HS-27A (cell line): ENCODE measurements at places on chromosomes 12 and 14.

DNA sequence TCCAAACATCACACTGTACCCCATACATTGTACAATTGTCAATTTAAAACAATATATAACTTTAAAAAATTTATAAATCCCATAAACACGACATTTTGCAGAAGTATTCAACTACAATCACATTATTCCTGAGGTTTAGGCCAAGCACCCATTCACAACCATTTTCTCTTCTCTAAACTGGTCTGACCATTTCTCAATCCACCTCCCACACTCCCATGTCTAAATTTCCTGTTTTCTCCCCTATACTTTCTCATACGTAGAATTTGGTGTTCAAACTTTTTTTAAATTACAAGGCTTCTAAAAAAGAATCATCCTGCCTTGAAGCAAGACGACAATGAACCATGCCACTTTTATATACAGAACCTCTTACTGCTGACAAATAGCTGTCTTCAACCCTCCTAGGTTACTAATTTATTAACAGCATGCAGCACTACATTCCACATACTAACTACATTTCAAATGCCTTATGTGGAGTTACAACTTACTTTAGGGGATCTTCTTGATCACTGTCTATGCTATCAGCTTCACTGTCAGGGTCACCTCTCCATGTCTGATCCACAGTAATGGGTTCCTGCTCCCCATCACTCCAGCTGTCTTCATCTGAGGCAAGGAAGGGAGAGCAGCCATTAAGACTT, 3.4 kb downstream of the KANSL2 start:
- DNase-seq = no peak

GRCh38 chr12:121366063-121366459, 13.8 kb upstream of the ANAPC5 start:
- no peak for DNase-seq

DNA sequence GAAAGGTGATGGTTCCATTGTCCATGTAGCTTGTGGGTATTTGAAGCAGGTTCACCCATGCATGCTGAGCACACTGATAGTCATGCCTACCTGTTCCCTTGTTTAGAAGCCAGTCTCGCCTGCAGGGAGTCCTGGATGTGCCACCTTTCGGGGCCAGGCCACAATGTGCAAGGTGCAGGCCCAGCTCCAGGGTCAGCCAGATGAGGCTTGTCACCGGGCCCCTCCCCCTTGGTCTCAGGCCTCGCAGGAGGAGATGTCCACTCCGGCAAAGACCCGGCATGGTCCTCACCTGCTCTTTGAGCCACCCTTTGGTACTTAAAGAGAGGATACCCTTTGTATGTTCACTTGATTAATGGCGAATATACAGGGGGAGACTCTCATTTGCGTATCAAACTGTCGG, 140.4 kb upstream of the RTL1 start:
- no peak for DNase-seq

- DNase-seq = no peak
Measured at GRCh38 chr14:101031721-101032120, 128.2 kb upstream of the RTL1 start.

DNA sequence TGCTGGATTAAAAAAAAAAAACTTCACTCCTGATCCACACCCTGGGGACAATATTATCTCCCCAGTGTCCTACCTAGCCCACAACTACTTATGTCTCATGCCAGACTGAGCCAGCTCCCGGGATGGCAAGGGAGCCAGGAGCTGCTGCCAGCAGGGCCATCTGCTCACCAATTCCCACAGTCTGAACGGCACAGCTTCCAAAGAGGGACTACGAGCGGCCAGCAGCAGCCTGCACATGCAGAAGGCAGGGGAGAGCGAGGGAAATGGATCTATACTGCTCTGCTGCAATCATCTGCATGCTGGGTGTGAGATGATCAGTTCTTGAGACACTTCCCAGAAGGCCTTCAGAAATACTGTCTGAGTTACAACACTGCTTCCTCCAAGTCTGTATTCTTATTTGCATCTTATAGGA, 11.1 kb downstream of the SSH1 start:
- DNase-seq = no peak

DNA sequence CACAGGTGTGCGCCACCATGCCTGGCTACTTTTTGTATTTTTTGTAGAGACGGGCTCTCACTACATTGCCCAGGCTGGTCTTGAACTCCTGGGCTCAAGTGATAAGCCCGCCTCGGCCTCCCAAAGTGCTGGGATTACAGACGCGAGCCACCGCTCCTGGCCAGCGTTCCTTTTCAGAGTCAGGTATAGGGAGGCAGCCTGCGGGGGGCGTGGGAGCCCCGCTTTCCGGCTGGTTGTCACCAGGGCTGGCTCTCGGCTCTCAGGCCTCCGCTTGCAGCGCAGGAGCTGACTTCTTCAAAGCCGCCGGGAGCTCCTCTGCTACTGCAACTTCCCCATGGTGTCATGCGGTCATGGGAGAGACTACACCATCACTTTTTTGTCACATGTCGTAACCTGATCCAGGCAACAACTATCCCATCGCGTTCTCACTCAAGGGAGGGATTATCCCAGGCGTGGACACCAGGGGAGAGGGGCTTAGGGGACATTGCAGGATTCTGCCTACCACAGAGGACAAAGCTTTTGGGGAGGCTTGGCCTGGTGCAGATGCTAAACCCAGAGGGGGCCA, 129.4 kb downstream of the SCARB1 start:
- no peak for DNase-seq

GRCh38 chr14:105748204-105748578, 221.8 kb downstream of the TMEM121 start:
- no peak for DNase-seq

DNA sequence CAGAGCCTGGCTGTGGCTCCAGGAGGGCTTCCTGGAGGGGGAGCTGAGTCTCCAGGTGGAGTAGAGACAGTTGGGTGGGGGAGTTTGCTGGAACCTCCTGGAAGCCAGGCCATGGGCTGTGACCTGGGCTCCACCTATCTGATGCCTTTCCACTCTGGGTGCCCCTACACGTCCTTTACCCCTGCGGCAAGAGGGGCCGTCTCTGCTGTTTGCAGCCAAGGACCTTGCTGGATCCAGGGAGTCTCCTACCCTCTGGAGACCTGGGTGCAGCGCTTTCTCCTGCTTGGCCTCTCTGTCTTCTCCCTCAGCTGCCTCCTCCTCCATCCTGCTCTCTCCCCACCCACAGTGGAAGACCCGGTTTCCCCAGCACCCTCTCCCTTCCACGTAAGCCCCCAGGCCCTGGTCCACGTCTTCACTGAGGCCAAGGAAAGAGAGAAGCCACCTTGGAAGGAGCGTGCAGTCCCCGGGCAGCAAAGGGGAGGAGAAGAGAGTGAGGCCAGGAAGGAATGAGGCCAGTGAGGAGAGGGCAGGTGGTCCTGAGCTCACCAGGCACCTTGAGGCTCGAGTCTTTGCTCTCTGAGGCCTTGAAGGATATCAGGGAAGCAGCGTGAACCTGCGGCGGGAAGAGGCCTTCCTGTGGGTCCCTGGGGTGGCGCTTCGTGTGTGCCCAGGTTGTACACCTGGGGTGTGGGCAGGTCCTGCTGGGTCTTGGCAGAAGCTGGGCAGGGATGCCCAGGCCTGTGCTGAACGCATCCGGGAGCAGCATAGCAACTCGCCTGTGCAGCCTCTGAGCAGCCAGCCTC, 294.3 kb upstream of the RTL1 start:
- no peak for DNase-seq

- DNase-seq = no peak
Measured at GRCh38 chr12:129532082-129532481, 371.7 kb downstream of the TMEM132D start.

- no peak for DNase-seq
Measured at GRCh38 chr12:22653791-22654190, 28.8 kb downstream of the ETNK1 start.

DNA sequence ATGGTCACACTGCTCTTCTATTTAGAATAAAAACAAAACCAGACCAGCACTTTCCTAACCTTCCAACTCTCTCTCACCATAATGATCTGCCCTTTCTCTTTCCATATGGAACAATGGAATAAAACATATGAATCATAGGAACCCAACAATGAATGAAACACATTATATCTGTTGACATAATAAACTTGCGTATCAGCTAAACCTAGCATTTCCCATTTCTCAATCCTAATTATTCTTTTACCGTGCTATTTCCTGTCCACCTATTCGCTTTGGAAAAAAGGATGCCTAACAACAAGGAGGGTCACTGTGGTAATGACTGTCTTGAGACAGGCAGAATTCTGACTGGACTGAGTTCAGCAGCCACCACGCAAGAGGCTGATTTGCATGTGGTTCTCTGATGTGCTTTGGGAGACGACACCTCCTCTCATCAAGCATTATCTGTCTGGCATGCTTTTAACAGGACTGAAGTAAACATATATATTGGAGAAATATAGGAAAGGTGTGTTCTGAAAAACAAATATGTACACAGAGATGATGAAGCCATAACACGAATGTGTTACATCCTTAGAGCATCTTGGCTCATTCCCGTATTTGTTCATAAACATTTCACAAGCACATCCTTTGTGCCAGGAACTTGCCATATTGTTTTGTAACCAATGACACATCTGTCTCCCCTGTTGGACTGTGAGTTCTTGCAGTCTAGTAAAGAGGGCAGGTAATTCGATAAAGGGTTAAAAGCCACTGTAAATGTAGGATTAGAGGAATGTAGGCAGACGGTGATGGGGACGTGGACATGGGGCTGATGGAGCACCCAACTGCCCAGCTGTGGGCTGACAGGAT, 87.7 kb downstream of the PTPRB start:
- DNase-seq = no peak

DNA sequence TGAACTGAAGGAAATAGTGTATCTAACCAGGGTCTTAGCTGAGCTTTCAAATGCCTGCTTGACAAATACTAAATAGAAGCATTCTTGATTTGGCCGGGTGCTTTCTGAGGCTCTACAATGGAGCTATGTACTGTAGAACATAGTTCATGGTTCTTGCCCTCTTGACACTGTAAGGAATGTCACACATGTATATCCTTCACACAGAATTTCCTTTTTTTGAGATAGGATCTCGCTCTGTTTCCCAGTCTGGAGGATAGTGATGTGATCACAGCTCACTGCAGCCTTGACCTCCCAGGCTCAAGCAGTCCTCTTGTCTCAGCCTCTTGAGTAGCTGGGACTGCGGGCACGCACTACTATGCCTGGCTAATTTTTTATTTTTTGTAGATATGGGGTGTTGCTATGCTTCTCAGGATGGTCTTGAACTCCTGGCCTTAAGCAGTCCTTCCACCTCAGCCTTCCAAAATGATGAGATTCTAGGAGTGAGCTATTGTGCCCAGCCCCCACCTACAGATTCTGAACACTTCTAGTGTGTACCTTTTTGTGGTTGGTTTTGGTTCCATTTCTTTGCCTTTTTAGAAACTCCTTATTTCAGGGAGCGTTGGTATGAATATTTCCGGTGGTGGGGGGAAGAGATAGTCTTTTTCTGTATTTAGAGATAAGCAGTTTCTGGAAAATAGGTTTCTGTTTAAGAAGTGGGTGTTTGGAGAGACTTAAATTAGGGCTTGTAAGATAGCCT, 4.2 kb downstream of the MLXIP start:
- DNase-seq = no peak

- DNase-seq = no peak
Measured at GRCh38 chr14:54609576-54609975, 42.6 kb downstream of the SAMD4A start.

DNA sequence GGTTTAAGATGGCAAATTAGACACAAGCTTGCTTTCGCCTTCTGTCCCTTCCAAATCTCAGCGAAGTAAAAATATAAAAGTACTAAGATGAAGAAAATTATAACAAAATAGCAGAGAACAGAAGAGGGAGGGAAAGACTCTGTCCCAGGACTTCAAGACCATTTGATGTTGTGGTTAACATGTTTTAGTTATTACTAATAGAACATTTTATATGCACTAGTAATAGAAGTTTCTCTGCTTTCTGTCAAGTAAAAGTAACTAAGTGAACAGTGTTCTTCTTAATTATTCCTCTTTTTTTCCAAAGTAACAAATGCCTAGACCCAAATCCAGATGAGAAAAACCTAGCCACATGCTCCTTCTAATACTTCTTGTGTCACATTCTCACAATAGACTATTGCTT, 85.1 kb upstream of the DAAM1 start:
- no peak for DNase-seq

DNA sequence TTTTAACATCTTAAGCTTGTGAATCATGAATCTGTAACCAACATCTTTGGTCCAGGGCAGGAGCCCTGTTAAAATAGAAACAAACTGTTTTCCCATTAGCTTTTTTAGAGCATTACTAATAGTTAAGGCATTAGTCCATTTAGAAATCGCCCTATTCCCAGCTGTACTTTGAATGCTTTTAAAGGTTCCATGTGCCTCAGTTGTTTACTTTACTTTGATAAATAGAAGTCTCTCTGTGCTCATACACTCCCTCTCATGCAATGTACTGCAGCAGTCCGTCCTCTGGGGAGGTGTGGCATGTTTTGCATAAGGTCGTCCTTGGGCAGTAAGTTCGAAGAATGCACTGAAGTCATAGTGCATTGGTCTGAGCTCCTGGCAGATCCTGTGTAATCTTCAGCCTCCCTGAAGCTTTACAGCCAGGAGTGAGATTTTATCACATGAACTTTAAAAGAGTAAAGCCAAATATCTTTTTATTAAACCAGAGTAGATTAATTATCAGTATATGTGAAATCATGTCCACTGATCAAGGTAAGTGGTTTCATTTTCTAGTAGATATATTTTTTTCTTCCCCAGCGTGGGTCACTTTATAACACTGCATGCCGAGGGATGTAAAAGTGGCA, 134.7 kb downstream of the FGD4 start:
- DNase-seq = peak; percentile 98

- no peak for DNase-seq
Measured at GRCh38 chr12:67884596-67884995, 104.7 kb upstream of the IFNG-AS1 start.

DNA sequence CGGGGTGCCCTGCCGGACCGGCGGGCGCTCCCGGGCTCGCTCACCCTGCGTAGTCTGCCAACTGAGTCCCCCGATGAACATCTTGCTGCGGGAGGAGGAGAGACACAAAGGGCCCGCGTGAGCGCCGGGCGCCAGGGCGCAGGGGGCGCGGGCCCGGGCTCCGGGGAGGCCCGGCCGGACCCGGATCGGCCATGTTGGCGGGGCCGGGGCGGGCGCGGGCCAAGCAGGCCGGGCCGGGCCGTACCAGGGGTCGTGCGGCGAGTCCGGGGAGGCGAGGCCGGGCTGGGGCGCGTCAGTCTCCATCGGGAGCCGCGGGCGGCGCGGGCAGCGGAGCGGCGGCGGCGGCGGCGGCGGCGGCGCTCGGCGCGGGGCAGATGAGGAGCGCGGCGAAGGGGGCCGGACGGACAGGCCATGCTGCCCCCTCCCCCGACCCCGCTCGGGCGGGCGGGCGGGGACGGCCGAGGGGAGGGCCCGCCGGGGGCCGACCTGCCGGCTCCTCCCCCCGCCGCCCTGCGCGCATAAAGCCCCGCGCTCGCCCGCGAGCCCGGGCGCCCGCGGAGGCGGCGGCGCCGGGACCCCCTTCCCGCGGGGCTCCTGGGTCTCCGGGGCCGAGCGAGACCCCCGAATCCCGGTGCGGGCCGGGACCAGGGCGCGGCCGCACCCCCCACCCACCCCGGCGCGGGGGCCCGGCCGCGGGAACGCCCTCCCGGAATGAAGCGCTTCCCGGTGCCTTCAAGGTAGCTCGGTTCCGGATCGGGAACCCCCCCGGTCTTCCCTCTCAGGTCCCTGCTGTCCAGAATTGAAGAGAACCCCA, at the start of gene MSI1:
MSI1 (minus strand) TSS at position 376 of the 814 bp plus-strand sequence; CDS start at position 303, 73 bp downstream.
- no peak for DNase-seq
